Keratinocyte (primary cell): ENCODE measurements at places on chromosomes 3 and 15.

DNA sequence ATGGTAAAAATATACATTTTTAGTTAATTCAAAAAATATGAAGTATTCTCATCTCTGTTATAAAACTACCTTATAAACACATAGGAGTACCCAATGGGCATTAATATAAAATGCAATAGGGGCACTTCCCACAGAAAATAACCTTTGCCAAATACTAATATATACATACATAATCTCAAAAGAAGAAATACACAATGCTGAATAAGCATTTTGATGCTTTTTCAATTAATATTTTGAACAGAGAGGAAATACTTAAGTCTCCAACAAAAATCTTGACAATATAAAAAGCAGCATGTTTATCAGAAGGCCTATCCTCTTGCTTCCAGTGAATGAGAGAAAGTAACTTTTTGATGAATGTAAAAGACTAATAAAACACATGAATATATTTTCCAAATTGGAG lies 110.7 kb downstream of the ROBO1 start:
- DNase-seq = no peak

DNA sequence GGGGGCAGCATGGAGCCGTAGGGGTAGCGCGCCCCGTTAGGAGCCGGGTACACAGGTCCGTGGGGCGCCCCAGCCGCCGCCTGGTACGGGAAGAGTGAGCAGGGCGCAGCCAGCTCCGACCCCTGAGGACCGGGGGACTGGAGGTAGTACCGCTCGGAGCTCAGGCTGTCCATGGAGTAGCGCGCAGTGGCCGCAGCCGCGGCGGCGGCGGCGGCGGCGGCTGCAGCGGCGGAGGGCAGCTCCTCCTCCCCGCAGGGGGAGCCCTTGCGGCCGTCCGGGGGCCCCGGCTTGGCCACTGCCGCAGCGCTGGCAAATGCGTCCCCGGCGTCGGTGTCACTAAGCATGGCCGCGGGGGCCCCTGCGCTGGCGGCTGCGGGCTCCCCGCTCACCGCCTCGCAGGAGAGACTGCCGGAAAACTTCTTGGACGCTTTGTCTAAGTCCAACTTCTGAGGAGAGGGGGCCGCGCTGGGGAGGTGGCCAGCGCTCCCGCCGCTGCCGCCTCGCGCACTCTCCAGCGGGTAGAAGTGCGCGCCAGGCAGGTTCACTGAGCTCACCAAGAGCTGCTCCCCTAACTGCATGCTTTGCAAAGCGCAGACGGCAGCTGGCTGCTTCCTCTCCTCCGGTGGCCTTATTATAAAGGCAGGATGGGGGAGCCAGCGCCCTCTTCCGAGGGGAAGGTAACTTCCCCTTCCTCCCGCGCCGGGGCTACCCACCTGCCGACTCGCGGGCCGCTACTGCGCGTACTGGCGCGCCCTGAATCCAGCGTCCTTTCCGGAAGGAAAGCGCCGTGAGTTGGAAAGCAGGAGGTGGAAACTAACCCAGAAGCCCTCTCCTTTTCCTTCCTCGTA lies at the start of gene EOMES:
TSS of gene EOMES (minus strand) at position 607 of the 848 bp plus-strand sequence. CDS start at position 578, 29 bp downstream.
- no peak for DNase-seq

DNA sequence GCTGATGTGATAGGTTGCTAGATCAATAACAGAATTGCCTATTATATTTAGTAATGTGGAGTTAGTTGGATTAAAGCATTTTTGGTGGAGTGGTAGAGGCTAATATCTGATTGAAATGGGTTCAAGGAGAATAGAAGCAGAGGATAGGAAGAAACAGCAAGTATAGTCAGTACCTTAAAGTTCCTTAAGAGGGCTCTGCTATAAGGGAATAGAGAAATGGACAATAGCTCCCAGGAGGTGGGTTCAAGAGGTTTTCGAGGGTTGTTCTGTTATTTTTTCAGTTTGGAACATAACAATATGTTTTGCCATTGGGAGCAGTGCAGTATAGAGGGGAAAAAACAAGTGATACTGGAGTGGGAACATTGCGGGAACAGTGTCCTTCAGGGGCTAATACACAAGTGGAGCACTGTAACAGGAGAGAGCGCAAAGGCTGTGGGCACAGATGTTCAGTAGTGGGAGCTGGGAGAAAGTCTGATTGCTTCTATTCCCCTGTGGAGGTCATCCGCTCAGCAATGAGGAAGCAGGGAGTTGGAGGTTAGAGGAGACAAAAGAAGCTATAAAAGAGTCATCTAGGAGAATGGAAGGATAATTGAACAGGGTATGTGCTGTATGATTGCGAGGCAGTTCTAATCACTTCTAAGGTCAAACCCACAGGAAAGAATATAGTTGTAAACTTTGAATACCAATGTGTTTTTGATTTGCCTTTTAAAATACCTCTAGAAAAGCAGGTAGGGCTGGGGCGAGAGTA lies 3.3 kb downstream of the MRPS11 start:
- DNase-seq = no peak

DNA sequence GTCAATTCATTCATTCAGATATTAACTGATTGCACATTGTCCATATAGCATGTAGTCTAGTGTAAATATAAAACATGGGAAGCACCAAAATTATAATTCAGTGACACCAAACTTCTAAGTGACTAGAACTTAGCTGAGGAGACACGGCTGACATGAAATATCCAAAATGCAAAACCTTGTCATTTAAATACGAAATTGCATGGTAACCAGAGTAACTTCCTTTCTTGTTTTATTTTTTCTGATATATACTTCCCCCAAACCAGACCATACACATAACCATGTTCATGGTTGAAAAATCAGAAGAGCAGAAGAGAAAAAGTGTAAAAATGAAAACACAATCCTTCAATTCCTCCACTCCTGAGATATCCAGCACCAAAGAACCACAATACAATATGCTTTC lies 38.0 kb downstream of the CBLB start:
- no peak for DNase-seq

- DNase-seq = no peak
Observed at GRCh38 chr3:75737831-75738493, 47.4 kb downstream of the ZNF717 start.

GRCh38 chr15:51318382-51319150 lies 19.8 kb downstream of the CYP19A1 start:
- DNase-seq = no peak

- DNase-seq = no peak
Observed at GRCh38 chr3:87228316-87228715, 1.2 kb downstream of the CHMP2B start.
